ENCODE measurements at places on chromosomes 16 and 17.

DNA sequence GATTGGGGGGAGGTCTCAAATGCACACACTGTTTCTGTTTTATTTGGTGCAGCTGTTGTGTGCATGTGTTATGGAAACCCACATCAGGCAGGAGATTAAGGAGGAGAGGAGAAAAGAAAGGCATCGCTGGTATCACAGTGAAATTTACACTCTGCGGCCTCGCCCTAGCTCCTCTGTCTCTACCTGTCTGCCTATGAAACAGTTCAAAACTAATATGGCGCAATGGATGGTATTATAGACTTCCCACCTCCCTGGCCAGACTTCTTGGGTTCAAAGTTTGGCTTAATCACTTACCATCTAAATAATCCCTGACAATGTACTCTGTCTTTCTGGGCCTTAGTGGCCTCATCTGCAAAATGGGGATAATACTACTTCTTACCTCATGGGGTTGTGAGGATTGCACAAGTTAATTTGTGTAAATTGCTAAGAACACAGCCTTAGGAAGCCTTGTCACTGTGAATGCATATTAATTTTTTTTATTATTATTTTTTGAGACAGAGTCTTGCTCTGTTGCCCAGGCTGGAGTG is 1.4 kb upstream of the ABCC1 start:
- DNase-seq = no peak

- DNase-seq = no peak
Observed at GRCh38 chr16:85989863-85990643, 91.1 kb downstream of the IRF8 start.

GRCh38 chr17:31527606-31528005 is 136.1 kb downstream of the RAB11FIP4 start:
- DNase-seq = no peak

GRCh38 chr16:80733407-80733806 is 71.0 kb downstream of the CDYL2 start:
- no peak for DNase-seq

DNA sequence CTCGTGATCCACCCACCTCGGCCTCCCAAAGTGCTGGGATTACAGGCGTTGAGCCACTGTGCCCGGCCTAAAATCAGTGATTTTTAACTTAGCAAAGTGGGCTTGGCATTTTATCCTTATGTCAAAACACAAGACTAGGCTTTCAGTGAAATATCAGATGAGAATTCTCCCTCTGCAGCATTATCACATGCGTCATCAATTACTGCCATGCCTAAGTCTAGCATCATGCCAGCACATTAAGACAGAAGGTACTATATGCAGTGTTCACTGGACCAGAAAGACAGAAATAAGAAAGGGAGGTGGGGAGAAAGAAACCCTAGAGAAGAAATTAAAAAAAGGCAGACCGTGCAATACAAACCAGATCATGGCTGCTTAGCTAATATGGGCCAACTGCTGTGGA is 29.8 kb downstream of the GPATCH8 start:
- DNase-seq = no peak

DNA sequence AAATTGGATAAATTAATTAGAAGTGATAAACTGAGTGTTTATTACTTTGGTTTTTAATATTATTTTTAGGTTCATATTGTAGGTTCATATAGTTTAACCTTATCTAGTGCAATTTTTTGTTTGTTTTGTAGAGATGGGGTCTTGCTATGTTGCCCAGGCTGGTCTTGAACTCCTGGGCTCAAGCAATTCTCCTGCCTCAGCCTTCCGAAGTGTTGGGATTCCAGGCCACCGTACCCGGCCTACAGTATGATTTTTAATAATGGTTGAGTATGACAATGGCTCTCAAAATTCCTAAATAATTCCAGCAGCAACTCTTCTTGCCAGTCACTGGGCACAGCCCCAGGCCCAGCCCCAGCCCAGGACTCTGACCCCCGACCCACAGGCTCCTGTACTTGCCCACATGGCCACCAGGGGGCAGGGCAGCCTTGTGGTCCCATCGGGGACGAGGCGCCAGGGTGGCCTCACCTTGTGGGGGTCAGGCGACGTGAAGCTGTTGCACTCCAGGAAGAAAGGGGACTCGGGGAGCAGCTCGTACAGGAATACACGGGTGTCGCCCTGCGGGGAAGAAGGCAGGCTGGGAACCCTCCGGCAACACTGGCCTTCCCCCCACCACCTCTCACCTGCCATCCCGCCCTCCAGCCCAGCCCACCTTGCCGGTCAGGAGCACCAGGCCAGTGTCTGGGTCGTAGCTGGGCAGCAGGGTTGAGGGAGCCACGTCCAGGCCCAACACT is 7.9 kb upstream of the PAM16 start:
- DNase-seq = no peak

DNA sequence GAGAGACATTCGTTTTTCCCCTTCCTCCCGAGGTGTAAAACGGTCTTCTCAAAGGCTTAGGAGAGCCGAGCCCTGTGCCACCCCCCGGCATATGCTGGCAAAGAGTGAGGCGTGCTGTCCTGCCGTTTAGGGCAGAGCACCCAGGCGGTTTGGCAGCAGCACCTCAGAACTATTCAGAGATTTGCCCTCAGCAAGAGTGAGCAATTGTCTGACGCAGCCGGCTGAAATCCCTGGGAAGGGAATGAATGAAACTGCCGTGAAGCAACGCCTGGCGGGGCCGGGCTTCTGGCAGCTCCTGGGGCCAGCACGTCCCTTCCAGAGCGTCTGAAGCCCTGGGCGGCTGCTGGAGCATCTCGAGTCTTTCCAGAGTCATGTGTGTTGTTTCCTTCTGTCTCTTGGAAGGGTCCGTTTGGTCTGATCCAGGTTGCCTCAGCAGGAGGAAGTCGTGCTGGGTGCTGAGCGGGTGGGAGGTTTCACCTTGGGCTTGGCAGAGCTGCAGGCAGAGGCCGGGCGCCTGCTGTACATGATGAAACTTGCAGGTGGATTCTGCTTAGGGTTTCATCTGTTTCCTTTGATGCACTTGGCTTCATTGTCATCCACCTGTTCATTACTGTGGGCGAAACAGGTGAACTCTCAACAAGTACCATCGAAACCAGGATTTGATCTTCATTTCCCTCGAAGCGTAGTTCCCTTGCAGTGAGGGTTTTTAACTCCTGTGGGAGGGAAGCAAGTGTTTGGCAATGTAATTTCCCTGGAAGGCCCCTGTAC is 35.4 kb downstream of the TBCD start:
- DNase-seq = no peak

GRCh38 chr16:29991571-29991904 is 3.9 kb downstream of the HIRIP3 start:
- DNase-seq = no peak

DNA sequence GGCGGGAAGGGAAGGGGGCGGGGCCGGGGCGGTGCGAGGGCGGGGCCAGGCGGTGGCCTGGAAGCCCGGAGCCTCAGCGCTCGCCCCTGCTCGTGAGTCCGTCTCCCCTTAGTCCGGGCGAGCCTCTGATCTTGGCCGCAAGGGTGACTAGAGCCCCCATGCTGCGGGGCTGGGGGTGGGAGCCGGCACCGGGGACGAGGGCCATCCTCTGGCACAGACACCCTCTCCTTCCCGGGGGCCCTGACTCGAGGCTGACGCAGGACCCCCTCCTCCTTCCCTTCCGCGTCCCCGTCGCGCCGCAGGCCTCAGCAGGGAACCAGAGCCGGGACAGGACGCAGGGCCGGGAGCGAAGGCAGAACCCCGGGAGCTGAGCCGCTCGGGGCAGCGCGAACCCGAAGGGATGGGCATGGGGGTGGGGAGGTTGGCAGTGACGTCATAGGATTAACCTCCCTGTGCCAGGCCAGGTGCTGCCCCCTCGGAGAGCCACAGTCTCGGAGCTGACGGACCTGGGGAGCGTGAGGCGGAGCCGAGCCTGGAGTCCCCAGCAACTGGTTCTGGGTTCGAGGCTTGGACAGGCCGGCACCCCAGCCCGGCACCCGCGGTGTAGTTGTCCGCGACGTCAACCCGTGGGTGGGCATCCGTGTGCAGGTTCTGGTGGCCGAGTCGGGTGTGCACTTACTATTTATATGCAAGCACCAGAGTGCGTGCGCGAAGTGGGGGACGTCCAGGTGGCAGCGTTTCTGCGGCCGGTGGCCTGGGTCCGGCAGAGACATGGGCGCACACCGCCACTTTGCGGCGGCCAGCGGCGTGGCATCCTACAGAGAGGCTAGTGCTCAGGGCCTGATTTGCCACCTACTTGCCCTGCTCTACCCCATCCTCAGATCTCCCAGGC is 503 bp upstream of the PLCD3 start:
- no peak for DNase-seq

DNA sequence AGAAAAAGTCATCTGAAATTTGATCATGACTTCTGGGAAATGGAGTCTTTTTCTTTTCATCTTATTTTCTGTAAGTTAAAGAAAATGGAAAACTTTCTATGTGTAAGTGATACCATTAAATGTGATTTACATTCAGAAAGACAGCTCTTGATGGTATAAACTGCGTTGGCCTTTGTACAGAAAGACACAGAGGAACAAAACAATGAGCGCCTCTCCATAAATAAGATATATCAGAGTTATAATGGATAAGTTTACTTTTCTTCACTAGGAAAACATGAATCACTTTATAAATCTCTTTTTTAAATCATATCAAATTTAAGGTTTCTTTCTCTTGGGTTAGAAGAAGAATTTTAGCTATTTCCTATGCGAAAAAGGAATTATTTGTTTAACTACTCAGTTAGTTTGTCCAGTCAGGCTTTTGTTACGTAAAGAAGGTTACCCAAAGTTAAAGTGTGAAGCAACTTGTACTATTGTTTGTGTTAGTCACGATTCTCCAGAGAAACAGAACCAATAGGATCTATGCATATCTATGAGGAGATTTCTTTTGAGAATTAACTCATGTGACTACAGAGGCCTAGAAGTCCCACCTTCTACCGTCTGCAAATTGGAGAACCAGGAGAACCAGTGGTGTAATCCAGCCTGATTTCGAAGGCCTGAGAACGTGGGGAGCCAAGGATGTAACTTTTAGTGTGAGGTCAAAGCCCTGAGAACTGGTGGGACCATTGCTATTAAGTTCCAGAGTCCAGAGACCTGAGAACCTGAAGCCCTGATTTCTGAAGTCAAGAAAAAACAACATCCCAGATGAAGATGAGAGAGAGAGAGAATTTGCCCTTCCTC is 295.4 kb upstream of the KCNJ16 start:
- DNase-seq = no peak

DNA sequence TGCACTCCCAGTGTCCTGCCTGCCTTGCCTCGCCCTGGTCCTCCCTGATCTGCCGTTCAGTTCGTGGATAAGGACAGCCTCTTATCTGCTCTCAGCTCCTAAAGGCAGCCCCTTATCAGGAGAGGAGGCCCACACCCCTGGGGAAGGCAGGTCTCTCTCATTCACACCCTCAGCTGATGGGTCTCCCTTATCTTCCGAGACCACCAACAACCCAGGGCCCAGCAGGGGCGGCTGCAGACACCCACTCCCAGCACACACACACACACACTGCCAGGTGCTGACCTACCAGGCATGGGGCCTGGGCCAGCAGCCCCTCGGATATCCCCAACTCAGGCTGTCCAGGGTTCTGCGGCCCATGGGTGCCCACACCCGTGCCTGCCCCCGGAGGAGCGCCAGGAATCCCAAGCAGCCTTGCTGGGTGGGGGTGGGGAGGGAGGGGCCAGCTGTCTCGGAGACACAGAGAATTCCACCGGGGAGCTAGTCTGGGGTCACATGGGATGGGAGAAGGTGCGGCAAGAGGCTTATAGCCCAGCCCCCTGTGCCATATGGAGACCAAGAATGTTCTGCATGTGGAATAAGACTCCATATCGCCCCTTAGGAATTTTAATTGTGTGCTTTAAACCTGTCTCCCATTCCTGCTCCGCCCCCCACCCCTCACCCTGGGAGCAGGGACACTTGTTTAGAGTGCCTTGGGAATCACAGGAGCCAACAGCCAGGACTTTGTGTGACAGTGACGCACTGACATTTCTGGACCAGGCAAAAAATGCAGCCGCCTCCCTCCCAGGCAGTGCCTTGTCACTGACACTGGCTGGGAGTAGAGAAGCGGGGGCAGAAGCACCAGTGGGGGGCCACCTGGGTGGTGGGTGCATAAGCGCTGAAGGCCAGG is 41.9 kb upstream of the EMP2 start:
- no peak for DNase-seq

GRCh38 chr17:1078831-1079561 is 82.1 kb downstream of the TIMM22 start:
- DNase-seq = no peak

GRCh38 chr16:2835638-2836493 is 5.8 kb downstream of the ZG16B start:
- no peak for DNase-seq

DNA sequence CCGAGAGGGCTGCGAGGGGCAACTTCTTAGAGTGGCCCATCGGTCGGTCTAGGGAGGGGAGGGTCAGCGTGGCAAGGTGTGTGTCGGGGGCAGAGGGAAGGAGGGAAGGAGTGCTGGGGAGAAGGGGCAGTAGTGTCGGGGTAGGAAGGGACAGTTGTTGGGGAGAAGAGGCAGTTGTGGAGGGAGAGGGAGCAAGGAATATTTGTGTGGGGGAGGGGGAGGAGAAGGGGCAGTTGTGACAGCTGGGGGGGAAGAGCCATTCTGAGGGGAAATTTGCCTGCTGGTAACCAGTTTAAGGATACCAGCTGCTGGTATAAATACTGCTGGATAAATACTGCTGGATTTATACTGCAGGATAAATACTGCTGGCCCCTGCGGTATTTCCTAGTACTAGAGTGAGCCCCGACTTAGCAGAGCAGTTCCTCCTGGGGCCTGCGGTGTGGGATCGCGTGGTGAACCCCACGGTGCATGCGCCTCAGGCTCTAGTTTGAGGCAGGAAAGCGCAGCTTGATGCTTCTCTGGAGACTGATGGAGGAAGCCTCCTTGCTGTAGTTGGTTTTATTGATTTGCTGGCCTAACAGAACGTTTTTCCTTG is 309 bp downstream of the DNAH2 start:
- no peak for DNase-seq

GRCh38 chr17:53499277-53499676 is 323.4 kb upstream of the KIF2B start:
- no peak for DNase-seq

DNA sequence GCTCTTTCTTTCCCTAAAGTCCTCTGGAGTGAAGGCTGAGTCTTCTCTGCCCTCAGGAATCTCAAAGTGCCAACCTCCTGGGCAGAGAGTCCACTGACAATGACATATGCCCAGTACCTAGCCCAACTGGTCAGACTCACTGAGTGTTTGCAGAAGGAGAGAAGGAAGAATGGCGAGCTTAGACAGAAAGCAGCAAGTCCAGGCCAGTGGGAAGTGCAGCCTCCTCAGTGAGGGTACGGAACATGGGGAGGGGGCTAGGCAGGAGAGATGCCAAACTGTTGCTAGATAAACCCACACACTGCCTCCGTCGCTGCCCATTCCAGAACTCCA is 678 bp downstream of the EXOC7 start:
- DNase-seq = no peak

GRCh38 chr16:12771341-12771798 is 32.3 kb downstream of the CPPED1 start:
- no peak for DNase-seq

GRCh38 chr17:72833128-72833765 is 259.2 kb downstream of the SLC39A11 start:
- DNase-seq = no peak

- DNase-seq = no peak
Observed at GRCh38 chr17:35708951-35709350, 22.5 kb upstream of the RASL10B start.

DNA sequence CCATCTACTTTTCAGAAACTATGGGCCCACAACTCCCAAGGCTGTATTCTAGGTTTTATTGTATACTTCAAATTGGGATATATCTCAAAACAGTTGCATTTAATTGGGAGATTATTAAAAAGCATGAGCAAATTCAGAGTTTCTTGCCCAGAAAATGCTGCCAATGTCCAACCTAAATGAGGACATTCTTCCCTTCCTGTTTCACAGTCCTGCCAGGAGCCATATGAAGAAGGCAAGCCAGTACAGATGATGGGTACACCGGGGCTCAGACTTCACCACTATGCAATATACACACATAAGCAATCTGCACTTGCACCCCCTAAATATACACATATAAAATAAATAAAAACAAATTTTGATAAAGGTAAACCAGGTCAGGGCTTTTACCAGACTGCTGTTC is 34.0 kb upstream of the CBLN1 start:
- DNase-seq = no peak

All from left renal cortex interstitium (tissue), 4 donors.